ENCODE measurements at places on chromosomes 2 and 18.
A peak's percentile ranks its signal among the peaks of the same experiment; 100 is the strongest.

DNA sequence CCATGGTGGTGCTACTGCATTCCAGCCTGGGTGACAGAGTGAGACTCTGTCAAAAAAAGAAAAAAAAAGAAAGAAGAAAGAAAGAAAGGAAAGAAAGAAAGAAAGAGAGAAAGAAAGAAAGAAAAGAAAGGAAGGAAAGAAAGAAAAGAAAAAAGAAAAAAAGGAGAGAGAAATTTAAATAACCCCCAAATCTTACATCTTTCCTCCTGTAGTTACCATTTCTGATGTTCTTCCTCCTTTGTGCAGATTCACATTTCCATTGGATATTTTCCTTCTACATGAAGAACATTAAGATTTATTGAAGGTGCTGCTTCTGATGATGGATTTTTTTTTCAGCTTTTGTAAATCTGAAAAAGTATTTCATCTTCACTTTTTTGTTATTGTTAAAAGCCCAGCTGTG lies 97.4 kb upstream of the TGFA start:
- no peak for DNase-seq

GRCh38 chr18:65955747-65956146 lies 204.9 kb downstream of the CDH7 start:
- DNase-seq, result no peak

GRCh38 chr2:224724331-224724730 lies 8.2 kb upstream of the CCDC195 start:
- DNase-seq, result no peak

DNA sequence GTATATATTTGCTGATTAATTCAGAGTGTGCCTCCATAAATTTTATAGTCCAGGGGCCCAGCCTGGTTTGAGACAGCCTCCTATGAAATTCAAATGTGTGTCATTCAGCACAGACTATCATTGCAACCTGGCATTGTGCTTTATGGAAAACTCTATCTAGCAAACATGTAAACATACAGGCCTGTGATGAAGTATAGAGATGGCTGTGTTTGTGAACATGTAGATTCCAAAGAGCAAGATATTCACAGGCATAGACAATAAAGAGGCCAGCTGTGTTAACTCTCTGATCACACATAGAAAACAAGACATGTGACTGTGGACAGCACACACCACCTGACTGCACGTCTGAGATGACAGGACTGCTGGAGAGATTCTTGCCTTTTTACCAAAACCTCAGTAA lies 297.9 kb downstream of the EN1 start:
- no peak for DNase-seq

DNA sequence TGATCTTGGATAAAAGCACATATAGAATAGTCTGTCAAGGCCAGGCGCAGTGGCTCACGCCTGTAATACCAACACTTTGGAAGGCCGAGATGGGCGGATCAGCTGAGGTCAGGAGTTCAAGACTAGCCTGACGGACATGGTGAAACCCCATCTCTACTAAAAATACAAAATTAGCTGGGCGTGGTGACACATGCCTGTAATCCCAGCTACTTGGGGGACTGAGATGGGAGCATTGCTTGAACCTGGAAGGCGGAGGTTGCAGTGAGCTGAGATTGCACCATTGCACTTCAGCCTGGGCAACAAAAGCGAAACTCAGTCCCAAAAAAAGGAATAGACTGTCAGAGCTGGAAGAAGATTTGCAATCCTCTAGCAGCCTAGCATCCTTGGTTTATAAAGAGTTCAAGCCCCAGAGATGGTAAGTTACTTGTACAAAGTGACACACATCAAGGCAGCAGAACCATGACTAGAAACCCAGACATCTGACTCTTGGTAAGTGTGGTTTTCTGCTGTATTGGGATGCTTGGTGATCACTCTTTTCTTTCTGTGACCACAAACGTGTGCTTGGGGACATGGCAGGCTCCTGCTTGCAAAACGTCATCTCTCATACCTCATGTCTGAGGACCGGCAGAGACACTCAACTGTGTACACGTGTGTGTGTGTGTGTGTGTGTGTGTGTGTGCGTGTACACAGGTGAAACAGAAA lies 69.0 kb downstream of the OSBPL6 start:
- no peak for DNase-seq

DNA sequence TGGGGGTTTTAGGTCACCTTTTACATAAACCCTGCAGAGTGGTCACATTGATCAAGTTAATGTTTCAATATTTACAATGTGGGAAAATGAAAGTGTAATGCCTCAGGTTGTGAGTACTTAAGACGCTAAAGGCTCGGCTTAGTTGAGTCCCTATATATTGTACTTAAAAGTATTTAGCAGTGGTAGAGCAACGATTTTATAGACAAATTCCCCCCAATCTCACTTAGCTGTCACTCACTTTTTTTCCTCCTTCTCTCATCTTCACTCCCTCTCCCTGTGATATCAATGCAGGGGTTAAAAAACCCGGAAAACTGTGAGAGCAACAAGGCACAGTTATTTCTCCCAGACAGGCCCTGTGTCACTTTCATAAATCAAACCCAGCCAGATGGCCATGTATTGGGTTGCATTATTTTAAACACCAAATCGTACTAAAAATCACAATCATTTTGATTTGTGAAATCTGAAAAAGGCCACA lies 5.4 kb downstream of the POU3F3 start:
- DNase-seq, result no peak

- no peak for DNase-seq
Measured at GRCh38 chr2:223197046-223197445, 145.1 kb downstream of the KCNE4 start.

DNA sequence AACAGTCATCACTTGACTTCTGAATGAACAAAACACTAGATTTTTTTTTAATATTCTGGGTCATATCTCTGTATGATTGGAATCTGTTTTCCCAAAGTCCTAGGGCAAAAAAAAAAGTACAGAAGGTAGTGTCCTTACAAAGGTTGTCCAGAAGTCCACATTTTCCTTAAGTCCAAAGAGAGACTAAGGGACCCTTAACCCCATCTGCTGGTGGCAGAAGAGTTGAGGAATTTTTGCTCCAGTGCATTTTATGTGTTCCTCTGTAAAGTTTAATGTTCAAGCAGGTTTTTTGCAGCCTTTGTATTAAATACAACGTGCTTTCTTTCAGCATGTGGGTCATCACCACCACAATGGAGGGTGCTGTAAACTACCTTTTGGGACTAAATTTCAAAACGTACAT lies 215.9 kb downstream of the SP3 start:
- DNase-seq, result no peak

GRCh38 chr2:84532291-84532690 lies 16.0 kb downstream of the DNAH6 start:
- no peak for DNase-seq

DNA sequence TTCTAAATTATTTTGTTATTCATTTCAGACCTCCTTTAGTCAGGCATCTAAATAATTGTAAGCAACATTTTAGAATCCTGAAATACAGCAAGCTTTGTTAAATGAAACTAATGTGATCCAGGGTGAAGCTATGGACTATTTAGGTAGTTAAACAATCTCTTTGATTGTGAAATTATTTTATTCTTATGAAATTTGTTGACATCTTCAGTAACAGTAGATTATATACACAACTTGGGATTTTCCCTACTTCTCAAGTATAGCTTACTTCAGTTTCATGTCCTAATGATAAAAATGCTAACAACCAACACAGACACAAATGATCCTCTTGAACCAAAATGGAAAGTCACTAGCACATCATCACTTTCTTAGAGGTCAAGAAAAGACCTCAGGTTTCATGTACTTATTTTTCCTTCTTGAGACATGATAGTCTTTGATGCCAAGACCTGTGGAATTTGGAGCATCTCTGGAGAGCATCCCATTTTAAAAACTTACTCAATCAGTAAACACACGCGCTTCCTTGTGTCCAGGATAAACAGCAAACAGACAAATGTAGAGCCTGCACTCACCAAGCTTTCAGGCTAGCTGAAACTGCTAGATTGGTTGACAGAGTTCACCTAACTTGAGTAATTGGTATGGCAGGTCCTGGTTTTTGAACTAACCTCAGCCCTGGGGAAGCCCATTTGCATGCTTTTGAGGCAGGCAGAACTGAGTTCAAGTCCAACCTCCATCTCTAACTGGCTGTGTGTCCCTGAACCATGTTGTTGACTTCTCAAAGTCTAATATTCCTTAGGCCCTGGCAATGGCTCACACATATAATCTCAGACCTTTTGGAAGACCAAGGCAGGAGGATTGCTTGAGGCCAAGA lies 47.8 kb downstream of the KCTD18 start:
- no peak for DNase-seq

DNA sequence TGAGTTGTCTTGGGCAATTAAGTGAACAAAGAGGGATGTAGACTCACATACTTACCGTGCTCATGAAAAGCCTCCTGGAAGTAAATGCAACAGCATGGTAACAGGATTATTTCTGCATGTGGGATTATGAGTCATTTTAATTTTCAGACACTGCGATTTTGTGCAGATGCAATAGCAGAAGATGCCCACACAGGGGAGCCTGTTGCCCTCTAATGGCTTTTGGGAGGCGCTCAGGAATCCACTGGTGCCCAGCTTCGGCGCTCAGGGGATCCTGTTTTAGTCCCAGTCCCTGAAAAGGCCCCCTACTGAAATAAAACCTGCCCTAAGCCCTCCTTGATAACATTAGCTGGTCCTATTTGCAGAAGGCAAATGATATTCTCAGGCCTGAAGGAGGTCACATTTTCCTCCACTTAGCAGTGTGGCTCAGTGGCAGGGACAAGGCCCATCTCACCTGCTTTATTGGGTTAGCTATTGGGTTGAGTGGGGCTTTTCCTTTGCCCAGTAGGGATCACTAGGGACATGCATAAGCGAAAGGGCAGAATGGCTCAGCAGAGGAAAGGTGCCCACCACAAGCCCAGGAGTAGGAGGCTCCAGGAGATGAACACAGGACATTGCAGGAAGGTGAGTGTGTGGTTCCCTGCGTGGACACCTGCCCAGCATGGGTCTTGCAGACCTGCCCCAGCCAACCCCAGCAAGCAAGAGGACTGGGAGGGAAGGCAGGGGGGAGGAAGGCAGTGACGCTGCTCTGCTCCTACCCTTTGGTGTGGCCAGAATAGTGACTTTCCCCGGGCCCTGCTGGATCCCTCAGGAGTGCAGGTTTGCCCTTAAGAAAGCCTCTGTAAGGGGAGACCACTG lies 26.5 kb upstream of the KCNS3 start:
- peak; percentile 58 for DNase-seq

DNA sequence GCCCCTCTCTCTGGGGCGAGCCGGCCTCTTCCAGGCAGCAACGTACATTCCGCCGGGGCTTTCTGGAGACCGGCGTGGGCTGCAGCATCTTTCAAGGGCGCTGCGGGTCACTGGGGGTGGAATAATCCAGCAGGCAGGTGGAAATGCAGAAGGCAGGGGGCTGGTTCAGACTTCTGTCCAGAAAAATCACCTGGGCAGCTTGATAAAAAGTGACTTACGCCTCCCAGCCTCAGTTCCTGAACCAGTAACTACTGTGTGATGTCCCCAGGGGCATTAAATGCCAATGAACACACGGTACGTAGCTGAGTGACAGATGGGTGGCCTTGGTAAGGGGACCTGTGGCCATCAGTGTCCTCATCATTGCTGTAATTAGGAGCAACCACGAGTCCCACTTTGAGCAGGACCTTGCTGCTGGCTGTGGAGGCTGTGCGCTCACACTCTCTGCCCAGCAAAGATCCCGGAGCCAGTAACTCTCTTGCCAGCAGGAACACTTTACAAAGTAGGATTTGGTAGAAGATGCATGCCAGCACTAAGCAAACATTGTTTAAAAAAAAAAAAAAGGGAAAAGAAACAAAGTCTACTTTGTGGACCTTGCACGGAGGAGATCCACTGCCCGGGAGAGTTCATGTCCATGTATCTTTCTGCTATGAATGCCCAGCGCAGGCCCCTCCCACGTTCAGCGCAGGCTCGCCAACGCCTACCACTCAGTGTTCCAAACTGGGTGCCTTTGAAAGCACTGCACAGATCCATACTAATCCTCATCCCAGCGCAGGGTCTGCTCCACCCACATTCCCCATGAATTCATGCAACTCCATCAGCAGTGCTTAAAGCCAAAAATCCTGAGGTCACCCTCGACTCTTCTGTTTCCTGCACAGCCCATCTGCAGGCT lies 177.3 kb downstream of the HDAC4 start:
- DNase-seq, result no peak

DNA sequence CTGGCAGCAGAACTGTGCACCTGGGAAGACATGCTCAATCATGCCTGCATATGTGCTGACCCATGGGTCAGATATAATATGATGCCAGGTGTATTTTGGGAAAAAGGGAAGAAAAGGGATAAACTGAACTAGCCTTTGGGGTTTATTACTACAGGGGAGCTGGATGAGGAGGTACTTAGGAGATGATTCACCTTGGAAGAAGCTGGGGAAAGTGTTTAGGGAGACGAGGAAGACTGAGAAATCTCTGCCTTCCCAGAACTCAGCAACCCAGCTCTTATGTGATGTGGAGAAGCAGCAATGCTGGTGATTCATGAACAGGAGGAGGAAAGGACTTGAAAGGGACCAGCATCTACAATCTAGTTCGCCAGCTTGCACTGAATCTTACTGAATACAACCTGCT lies 110.2 kb downstream of the BARD1 start:
- no peak for DNase-seq

DNA sequence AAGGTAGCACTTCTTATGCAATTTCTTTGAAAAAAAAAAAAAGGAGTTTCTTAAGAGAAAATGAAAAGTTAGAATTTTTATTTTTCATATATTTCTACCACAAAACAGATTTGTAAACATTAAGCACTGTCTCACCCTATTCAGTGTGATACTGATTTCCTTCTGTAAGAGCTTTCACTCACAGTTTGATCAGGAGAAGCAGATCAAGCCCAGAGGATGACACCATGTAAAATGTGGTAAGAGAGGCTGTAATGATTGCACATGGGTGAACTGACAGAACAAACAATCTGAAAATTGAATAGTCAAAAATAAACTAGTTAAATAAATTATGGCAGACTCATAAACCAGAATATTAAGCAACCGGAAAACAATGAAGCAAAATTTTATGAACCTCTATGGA lies 54.5 kb downstream of the MEMO1 start:
- DNase-seq, result no peak

DNA sequence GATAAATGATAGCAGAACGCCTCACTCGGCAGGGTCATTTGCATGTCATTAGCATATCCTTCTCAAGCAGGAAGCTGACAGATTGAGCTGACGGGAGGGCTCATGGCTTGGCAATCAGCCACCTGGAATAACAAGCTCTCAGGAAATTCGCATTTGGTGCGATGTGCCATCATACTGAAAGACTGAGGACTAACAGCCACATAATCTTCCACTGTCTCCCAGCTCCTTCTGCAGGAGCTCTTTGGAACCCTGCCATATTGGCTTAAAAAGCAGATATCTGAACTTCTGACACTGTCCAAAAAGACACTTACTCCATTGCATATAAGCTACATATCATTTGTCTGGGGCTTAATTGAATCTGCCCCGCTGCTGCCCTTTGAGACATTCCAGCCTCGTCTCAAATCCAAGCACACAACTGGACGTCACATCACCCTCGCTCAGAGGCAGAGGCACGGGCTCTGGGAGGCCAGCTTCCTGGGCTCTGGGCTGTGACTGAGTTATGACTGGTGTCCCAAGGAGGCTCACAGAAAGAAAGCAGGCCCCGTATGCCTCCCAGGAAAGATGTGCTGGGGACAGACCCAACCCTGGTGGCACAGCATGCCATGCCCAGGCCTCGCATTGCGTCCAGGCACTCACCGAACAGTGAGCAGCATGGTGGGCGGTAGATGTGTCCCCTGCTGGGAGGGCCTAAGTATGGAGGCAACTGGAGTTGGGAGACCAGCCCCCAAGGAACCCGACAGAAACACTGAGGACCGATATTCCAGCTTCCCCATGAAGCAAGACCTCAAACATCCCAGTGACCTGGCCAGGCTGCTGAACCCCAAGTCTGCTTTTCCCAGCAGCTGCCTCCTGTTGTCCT lies 228.0 kb downstream of the ATAD2B start:
- no peak for DNase-seq

Measured in D721Med (cell line).